Epithelial cell of esophagus (primary cell): ENCODE measurements at places on chromosomes 12 and 14.
A peak's percentile ranks its signal among the peaks of the same experiment; 100 is the strongest.

DNA sequence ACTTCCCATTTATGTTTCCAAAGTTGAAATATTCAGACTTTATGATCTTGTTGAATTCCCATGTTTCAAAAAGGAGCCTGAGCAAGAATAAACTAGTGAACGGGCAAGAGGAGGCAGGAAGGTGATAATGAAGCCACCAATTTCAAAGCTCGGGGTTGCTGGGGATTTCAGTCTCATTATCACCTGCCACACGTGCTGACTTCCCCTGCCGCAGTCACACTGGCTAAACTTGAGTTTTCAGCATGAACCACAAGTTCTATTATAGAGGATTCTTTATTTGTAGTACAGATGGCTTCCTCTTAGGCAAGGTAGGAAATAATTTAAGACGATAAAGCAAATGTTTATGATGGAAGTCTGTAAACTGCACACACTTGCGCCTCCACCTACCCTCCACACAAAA, 18.1 kb upstream of the DIABLO start:
- DNase-seq = no peak

DNA sequence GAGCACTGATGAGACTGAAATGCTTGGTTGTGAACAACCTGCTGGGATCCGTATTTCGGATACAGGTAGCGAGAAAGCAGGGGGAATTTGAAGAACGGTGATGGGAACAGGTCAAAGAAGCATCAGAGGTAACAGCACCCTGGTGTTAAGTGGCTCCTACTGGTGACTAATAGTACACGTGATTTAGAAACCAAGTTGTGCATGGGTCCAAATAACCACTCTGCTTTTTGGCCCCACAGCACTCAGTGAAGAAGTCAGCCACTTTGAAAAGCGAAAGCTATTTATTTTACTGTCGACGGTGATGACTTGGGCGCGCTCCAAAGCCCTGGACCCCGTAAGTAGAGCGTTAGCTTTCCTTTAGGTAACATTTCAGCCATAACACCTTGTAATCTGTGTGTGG, 16.7 kb downstream of the AK7 start:
- DNase-seq = no peak

GRCh38 chr12:52741375-52742195, 35.6 kb downstream of the KRT76 start:
- peak; percentile 78 for DNase-seq

GRCh38 chr14:30115756-30116155, 188.1 kb upstream of the PRKD1 start:
- DNase-seq = no peak

DNA sequence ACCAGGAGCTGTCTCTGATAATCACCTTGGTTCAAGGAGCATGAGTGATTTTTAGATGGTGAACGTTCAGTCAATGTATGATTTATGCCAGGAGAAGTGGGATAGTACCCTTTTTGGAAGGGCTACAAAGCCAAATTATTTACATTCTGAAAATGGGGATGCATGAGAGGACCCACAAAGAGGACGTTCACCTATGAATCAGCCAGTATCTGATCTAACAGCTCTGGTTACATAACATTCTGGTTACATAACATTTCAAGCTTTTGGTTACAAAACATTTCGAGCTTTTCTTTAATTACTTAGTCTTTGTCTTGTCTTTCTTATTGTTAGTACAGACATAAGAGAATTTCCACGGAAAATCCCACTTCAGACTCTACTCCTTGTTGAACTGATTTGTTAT, 68.8 kb downstream of the SLCO1A2 start:
- peak; percentile 19 for DNase-seq

DNA sequence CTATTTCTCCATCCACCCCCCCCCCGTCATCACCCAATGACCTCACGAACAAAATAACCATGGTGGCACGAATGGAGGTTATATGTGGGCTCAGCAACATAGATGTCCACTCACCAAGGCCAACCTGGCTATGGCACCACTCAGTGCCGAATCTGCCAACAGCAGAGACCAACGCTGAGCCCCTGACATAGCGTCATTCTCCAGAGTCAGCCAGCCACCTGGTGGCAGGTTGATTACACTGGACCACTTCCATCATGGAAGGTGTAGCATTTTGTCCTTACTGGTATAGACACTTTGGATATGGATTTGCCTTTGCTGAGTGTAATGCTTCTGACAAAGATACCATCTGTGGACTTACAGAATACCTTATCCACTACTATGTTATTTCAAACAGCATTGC, 24.2 kb upstream of the DYRK2 start:
- no peak for DNase-seq

- no peak for DNase-seq
These were observed 92.7 kb downstream of the SNAPC1 start for GRCh38 chr14:61854898-61855297.

DNA sequence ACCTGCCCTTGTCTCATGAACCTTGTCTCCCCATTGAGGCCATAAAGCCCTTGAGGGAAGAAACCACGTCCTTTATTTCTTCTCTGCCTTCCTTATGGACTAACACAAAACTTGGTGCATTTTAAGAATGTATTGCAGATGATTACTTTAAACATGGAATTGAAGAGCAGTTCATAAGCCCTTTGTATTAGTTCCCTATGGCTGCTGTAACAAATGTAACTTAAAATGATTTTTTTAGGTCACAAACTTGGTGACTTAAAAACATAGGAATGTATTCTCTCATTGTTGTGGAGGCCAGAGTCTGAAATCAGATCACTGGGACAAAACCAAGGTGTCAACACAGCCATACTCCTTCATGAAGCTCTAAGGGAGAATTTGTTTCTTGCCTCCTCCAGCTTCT, 185.5 kb downstream of the PHLDA1 start:
- no peak for DNase-seq
